ENCODE measurements at places on chromosomes 1 and 21. TPM values are rescaled to one million over a fixed set of nuclear protein-coding genes. Genes with fewer than 3 reads are reported as not detected.

KANK4 gene
- not detected for total RNA-seq

- peak overlapping the region; percentile 64 for H3K4me3 ChIP-seq
- DNase-seq, result peak; percentile 45
- no peak overlapping the region for H3K27ac ChIP-seq
- no peaks in the 10 kb centered on the region for H3K36me3 ChIP-seq
Measured at GRCh38 chr1:158117854-158118704, 62.6 kb upstream of the CD1D start.

SPATA46 gene
- total RNA-seq, result not detected

DNA sequence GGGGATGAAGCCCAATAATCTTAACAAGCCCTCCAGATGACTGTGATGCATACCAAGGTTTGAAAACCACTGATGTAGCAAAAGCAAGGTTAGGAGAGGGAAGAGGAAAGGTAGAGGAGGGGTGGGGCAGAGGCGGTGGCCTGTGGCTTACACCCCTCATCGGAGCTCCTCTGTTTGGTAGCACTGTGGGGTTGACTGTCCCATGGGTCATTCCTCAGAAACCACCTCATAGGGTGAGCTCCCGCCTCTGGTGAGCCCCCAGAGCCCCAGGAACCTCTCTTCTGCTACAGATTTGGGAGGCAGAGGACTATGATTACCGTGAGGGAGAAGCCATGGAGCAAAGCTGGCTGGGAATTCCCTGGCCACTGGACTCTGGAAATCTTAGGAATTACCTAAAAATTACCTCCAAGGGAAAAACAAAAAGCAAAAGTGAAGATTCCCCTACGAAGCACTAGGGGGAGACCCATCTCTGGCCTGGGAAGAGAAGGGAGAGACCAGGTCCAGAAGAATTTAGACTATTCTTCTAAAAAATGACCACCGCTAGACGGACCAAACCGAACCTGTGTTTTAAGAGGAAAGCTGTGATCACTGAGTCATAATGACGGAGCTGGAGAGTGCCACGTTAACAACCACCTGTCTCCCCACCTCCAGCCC, 1.5 kb upstream of the RASSF5 start:
- peaks cover 33% of the 10 kb centered on the region for H3K4me1 ChIP-seq
- H3K27ac ChIP-seq, result no peak overlapping the region
- DNase-seq, result no peak

MYOC gene
- total RNA-seq, result not detected

- H3K27me3 ChIP-seq, result peaks cover 6% of the 10 kb centered on the region
- no peak for DNase-seq
- peaks cover 6% of the 10 kb centered on the region for H3K36me3 ChIP-seq
- peaks cover 24% of the 10 kb centered on the region for H3K4me1 ChIP-seq
- H3K27ac ChIP-seq, result no peak overlapping the region
- no peak overlapping the region for H3K4me3 ChIP-seq
Measured at GRCh38 chr1:33177996-33178540, 3.8 kb downstream of the TRIM62 start.

- no peak for DNase-seq
- no peak overlapping the region for H3K27ac ChIP-seq
- no peaks in the 10 kb centered on the region for H3K27me3 ChIP-seq
- H3K36me3 ChIP-seq, result no peaks in the 10 kb centered on the region
- no peak overlapping the region for H3K4me3 ChIP-seq
Measured at GRCh38 chr1:101595881-101596374, 359.1 kb downstream of the S1PR1 start.

AKR1A1 gene
- 218 TPM for total RNA-seq

DNA sequence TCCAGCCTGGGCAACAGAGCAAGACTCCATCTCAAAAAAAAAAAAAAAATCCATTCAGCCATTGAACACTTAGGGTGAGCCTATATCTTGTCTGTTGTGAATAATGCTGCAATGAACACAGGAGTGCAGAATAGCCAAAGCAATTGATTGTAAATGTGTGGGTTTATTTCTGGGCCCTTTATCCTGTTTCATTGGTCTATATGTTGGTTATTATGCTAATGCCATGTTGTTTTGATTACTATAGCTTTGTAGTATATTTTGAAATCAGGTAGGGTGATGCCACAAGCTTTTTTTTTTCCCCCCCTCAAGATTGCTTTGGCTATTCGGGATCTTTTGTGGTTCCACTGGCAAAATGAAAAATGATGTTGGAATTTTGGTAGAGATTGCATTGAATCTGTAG, 167.5 kb downstream of the LBR start:
- H3K27ac ChIP-seq, result no peak overlapping the region
- no peak overlapping the region for H3K4me3 ChIP-seq
- H3K36me3 ChIP-seq, result no peaks in the 10 kb centered on the region
- no peak for DNase-seq

SLC45A3 gene
- 7.4 TPM for total RNA-seq

RAVER2 gene
- total RNA-seq, result 1.2 TPM

DNA sequence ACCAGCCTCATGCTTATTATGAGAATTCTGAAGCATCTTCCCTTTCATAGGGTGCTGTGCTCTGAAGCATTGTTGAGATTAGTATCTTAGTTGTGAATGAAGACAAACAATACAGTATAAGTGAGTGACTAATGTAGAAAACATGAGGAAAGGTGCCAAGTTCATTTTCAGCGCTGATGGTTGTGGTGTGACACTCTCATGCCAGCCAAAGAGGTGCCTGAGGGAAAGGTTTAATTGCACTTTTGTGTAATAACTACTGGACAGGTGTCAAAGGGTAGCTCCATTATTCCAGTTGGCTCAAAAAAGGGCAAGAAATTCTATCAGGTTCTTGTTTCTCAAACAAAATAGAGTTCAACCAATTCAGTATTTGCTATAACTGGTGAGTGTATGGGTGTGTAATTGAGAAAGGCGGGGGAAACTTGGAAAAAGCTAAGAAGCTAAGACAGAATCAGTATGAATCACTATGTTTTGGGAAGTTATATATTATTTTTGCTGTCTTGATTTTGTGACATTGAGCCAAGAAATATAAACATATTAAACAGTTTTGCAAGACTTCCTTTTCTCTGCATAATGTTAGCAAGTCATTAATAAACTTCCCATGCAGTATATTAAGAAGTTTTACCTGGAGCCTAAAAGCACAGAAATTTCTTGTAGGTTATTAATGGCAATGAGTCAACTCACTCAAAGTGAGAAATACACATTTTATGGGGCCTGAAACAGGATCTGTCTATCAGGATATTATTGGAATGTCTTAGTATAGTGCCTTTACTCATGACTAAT, 31.8 kb downstream of the KCNK2 start:
- no peak for DNase-seq
- H3K4me3 ChIP-seq, result no peak overlapping the region
- no peaks in the 10 kb centered on the region for H3K36me3 ChIP-seq

PDPN gene
- total RNA-seq, result not detected

GRCh38 chr1:207026104-207026534, 6.4 kb downstream of the C1orf116 start:
- no peaks in the 10 kb centered on the region for H3K4me1 ChIP-seq
- H3K36me3 ChIP-seq, result no peaks in the 10 kb centered on the region
- H3K27ac ChIP-seq, result no peak overlapping the region
- no peak overlapping the region for H3K4me3 ChIP-seq
- peaks cover 41% of the 10 kb centered on the region for H3K27me3 ChIP-seq

RPL11 gene
- total RNA-seq, result 1,956 TPM

- no peak overlapping the region for H3K4me3 ChIP-seq
- peaks cover 2% of the 10 kb centered on the region for H3K36me3 ChIP-seq
- H3K27me3 ChIP-seq, result no peaks in the 10 kb centered on the region
- peak; percentile 53 for DNase-seq
- no peaks in the 10 kb centered on the region for H3K4me1 ChIP-seq
Measured at GRCh38 chr1:149888247-149888998, 10.9 kb upstream of the BOLA1 start.

KRTAP13-2 gene
- total RNA-seq, result not detected

GRCh38 chr1:161176468-161177111, 717 bp downstream of the B4GALT3 start:
- no peaks in the 10 kb centered on the region for H3K27me3 ChIP-seq
- no peak for DNase-seq
- peaks cover 50% of the 10 kb centered on the region for H3K36me3 ChIP-seq
- H3K4me3 ChIP-seq, result peak overlapping the region; percentile 99
- H3K27ac ChIP-seq, result peak overlapping the region; percentile 99

- peak overlapping the region; percentile 87 for H3K27ac ChIP-seq
- peaks cover 5% of the 10 kb centered on the region for H3K36me3 ChIP-seq
- H3K4me3 ChIP-seq, result peak overlapping the region; percentile 21
- H3K27me3 ChIP-seq, result no peaks in the 10 kb centered on the region
Measured at GRCh38 chr1:24373044-24373443, 40.5 kb downstream of the STPG1 start.

- no peak for DNase-seq
- H3K36me3 ChIP-seq, result peaks cover 22% of the 10 kb centered on the region
- H3K27me3 ChIP-seq, result no peaks in the 10 kb centered on the region
- peak overlapping the region; percentile 96 for H3K4me3 ChIP-seq
- H3K4me1 ChIP-seq, result peaks cover 31% of the 10 kb centered on the region
Measured at GRCh38 chr1:26921126-26921539, 410 bp upstream of the NUDC start.

- H3K36me3 ChIP-seq, result no peaks in the 10 kb centered on the region
- no peak overlapping the region for H3K27ac ChIP-seq
- no peak overlapping the region for H3K4me3 ChIP-seq
- H3K4me1 ChIP-seq, result no peaks in the 10 kb centered on the region
- DNase-seq, result no peak
Measured at GRCh38 chr1:4969556-4970129, 315.2 kb downstream of the AJAP1 start.

GRCh38 chr1:151193856-151194255, 3.9 kb upstream of the VPS72 start:
- no peak overlapping the region for H3K27ac ChIP-seq
- no peak overlapping the region for H3K4me3 ChIP-seq
- no peaks in the 10 kb centered on the region for H3K27me3 ChIP-seq
- peaks cover 13% of the 10 kb centered on the region for H3K36me3 ChIP-seq

DNA sequence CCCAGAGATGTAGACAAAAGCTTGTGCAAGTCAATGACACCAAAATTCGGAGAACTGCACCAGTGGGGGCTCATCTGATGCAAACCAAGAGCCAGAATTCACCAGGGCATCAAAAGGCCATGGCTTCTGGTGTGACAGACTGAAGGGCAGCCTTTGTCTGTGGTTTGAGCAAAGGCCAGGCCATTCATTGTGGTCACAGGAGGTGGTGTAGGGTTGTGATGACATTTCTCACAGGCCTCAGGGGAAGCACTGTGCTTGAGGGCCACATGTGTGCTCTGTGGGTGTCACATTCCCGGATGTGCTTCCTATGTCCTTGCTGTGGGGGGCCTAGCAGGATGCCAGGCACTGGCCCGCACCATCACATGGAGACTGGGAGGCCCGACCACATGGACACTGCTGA, 22.5 kb upstream of the KCNE1 start:
- H3K36me3 ChIP-seq, result no peaks in the 10 kb centered on the region
- no peak overlapping the region for H3K4me3 ChIP-seq
- DNase-seq, result no peak
- H3K27ac ChIP-seq, result no peak overlapping the region

- H3K36me3 ChIP-seq, result no peaks in the 10 kb centered on the region
- H3K27me3 ChIP-seq, result no peaks in the 10 kb centered on the region
- no peak overlapping the region for H3K27ac ChIP-seq
- no peak overlapping the region for H3K4me3 ChIP-seq
- peaks cover 2% of the 10 kb centered on the region for H3K4me1 ChIP-seq
Measured at GRCh38 chr1:244952280-244952933, 88.1 kb upstream of the HNRNPU start.

DNA sequence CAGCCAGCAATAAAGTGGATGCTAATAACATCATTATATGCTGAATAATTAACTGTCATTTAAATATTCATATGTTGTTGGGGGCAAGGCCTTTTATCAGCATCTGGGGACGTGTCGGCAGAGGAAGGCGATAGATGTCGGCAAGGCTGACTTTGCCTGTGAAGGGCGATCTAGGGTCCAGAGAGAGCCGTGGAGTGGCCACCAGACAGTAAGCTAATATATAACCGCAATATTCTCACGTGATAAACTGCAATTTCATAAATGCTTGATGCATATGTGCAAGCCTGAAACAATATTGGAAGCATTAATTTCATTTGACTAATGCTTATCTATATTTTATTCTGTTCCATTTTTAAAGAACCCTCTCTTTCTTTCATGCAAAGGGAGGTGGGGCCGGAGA, 141.0 kb upstream of the POU3F1 start:
- no peak overlapping the region for H3K27ac ChIP-seq
- H3K4me3 ChIP-seq, result no peak overlapping the region
- peaks cover 10% of the 10 kb centered on the region for H3K4me1 ChIP-seq
- peaks cover 4% of the 10 kb centered on the region for H3K27me3 ChIP-seq

LPAR3 gene
- 0.59 TPM for total RNA-seq

PALMD gene
- not detected for total RNA-seq

NUDT4B gene
- 1.9 TPM for total RNA-seq

DNA sequence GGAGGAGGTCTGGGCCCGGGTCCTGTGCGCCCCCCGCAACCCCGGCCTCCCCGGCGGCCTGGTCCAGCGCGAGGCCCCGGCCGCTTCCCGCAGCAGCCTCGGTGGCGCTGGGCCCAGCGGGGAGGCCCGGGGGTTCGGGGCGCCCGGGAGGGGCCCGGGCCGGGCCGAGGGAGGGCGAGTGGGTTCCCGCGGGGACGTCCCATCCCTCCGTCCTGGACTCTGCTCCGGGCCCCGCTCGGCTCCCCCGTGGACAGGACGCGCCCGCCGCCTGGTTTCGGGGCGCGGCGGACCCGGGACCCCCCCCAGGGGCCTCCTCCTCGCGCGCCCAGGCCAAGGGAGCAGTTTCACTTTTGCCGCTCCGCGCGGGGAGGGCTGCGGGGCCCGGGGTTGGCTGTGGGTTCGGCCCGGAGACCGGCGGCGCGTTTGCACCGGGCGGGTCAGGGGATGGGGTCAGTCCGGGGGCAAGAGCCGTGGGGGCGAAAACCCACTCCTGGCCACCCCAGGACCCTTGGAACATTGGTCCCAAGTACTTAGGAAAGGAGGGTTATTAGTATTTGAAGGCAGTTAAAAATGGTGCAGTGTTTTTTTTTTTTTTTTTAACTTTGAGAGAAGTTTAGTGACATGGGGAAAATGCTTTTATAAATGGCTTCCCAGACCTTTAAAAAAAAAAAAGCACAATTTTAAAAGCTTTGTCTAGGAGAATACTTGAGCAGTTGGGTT, 677 bp downstream of the AGPAT3 start:
- no peaks in the 10 kb centered on the region for H3K27me3 ChIP-seq
- peak overlapping the region; percentile 83 for H3K27ac ChIP-seq
- H3K36me3 ChIP-seq, result peaks cover 25% of the 10 kb centered on the region
- peak; percentile 51 for DNase-seq
- peak overlapping the region; percentile 82 for H3K4me3 ChIP-seq
- H3K4me1 ChIP-seq, result peaks cover 44% of the 10 kb centered on the region

PODN gene
- not detected for total RNA-seq

DNA sequence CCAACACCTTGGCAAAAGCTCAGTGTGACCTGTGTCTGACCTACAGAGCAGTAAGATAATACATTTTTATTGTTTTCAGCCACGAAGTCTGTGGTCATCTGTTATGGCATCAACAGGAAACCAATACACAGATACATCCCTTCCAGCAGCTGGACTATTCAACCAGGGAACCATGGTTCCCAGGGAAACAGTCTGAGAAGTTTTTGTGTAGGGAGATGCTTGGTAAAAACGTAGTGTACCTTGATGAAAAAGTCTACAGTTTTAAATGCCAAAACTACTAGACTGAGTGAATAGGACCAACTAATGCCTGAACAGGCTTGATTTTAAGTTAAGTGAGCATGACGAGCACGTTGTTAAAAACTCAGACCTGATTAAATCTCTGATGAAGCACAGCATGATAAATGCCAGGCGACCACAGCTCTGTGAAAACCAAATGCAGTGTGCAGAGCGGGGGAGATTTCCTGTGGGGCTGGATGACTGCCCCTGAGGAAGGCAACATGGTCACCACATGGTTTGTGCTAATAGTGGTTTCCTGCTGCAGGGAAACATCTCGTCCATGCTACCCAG, 228.9 kb downstream of the TNR start:
- H3K4me3 ChIP-seq, result peak overlapping the region; percentile 6
- peaks cover 1% of the 10 kb centered on the region for H3K27me3 ChIP-seq
- DNase-seq, result no peak
- no peak overlapping the region for H3K27ac ChIP-seq

OR2T1 gene
- total RNA-seq, result not detected

Data from activated B cell treated with CpG ODN at 0.5 μM for 24 hours (primary cell).